ENCODE measurements at places on chromosomes 4 and X.

DNA sequence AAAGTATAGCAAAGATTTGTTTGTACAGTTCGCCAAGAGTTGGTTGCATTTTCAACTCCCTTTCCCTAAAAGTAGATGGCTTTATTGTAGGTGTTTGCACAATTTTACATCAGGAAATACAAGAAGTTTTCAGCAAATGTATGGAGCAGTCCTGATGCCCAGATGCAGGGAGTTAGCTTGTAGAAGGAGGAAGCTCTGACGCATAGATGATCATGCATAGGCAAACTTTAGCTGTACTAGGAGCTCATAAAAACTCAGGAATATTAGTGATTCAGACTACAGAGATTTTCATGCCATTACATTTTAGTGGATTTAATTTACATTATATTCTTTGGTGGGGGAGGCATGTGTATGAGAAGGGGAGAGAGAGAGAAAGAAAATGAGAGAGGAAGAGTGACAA lies 62.9 kb downstream of the TMPRSS11D start:
- no peak for DNase-seq

DNA sequence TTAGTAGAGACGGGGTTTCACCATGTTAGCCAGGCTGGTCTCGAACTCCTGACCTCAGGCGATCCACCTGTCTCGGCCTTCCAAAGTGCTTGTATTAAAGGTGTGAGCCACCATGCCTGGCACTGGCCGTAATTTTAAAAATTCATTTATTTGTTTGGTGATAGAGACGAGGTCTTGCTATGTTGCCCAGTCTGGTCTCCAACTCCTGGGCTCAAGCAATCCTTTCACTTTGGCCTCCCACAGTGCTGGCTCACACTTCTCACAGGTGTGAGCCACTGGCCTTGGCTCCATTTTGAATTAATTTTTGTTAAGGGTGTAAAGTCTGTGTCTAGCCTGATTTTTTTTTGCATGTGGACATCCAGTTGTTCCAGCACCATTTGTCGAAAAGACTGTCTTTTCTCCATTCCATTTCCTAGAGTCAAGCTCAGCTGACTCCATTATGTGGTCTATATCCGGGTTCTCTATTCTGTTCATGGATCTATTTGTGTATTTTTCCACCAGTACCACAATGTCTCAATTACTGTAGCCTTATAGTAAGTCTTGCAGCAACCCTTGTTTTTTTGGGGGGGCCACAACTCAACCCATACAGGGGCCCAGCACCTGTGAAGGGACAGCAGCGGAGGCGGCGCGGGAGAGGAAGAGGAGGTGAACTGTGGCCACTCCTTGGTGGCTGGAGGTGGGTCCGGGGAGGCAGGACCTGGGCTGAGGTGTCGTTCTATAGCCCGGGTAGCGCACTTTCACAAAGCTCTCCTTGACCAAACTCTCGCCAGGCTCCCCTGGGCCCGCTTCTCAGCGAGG lies 1.5 kb upstream of the NSD2 start:
- DNase-seq, result no peak

- DNase-seq, result no peak
Observed at GRCh38 chr4:38077791-38078489, 117.7 kb downstream of the PTTG2 start.

DNA sequence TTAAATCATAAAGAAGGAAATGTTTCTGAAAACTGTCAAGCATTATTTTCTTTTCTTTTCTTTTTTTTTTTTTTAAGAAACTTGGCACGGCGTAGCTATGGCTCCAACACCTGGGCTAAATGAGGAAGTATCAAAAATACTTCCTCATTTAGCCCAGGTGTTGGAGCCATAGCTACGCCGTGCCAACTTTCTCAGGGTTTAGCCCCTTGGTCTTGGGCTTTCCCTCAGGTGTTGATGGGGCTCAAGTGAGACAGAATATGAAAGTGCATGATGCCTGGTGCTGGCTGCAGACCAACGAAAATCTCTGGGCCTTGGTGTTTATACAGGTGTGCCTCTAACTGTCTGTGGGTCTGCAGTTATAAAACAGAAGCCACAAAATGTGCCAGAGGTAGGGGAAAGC lies 132.7 kb downstream of the ARHGAP24 start:
- no peak for DNase-seq

GRCh38 chr4:22512306-22512705 lies 3.6 kb downstream of the ADGRA3 start:
- DNase-seq, result no peak

DNA sequence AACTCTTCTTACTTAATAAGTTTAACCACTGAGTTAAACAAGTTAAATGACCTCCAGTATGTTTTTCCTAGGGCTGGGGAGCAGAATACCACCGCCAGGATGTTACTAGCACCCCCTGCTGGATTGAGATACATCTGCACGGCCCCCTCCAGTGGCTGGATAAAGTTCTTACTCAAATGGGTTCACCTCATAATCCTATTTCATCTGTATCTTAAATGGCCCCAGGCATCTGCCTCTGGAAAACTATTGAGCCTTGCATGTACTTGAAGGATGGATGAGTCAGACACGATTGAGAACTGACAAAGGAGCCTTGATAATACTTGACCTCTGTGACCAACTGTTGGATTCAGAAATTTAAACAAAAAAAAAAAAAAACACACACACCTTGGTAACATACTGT lies 61.5 kb upstream of the MMAA start:
- no peak for DNase-seq

- no peak for DNase-seq
Observed at GRCh38 chr4:169361756-169362155, 91.0 kb upstream of the SH3RF1 start.

DNA sequence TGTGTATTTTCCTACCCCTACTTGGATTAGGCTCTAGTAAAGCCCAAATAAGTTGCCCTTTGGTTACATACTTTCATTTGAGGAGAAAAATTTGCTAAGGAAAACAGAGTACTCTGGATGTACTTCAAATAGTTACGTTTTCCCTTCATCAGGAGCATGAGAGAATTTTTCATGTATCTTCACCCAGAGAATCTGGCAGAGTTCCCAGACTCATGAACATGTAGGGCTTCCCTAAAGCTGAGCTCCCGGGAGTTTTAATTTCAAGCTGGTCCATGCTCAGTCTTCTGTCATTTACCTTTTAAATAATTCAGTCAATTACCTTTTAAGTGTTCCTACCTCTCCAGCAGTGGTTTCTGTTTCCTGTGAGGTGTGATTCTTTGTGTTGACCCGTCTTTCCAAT lies 367.5 kb upstream of the GRID2 start:
- no peak for DNase-seq

GRCh38 chr4:106898621-106899230 lies 137.4 kb downstream of the DKK2 start:
- no peak for DNase-seq

DNA sequence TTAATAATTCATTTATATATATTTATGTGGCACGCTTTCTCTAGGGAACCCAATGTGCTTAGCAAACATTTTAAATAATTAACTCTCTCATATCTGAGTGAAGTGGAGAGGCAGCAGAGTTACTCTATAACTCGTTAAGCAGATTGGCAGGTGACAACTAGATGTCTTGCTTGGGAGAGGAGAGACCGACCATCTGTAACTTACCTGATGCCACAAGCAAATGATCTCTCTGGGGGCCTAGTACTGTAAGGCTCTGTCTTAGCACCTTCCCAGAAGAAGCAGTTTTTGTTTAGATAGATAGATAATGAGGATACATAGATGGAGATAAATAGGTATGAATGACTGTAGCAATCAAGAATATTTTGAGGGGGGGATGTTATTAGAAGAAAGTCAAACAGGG lies 11.9 kb upstream of the SEL1L3 start:
- no peak for DNase-seq

DNA sequence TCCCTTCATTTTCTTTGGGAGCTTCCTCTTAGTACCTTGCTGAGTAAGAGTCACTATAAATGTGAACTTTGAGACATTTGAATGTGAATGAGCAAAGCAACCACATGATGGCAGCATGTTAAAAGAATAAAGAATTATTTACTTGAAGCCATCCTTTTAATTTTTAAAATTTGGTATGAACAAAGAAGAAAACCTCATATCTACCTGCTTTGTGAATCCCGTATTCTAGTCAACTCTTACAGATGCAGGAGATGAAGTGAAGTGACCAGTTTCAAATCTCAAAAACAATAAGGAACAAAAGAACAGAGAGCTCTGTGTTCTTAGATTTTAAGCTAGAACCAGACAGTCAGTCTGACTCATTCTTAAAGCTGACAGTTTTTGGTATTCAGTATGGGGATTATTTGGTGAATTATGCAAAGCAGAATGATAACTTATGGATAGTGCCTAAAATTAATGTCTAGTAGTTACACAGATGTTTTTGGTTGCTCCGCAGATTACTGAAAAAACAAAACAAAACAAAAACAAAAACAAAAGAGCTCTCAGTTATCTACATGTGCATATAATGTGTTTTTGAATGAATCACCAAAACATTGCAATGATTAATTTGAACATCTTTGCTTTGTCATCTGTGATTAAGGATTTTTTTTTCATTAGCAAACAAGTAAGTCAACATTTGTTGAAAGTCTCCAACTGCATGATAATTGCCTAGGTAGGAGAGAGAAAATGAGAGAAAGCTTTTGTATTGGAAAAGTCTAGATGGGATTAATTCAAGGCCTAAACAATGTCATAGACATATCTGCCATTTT lies 48.2 kb upstream of the H2AZ1 start:
- peak; percentile 25 for DNase-seq

DNA sequence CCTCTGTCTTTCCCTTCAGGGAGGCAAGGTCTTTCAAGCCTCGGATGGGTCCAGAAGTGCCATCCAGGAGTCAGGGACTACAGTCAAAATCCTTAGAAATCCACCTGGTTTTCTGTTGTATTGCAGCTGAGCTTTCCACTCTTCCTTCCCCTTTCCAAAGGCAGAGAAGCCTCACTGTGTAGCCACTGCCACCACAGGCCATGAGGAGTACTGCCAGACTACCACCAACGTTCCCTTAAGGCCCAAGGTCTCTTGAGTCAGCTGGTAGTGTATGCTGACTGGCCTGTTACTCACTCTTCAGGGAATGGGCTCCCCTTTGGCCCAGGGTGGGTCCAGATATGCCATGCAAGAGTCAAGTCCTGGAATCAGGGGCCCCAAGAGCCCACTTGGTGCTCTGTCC lies 1454.1 kb downstream of the PCDH19 start:
- no peak for DNase-seq

DNA sequence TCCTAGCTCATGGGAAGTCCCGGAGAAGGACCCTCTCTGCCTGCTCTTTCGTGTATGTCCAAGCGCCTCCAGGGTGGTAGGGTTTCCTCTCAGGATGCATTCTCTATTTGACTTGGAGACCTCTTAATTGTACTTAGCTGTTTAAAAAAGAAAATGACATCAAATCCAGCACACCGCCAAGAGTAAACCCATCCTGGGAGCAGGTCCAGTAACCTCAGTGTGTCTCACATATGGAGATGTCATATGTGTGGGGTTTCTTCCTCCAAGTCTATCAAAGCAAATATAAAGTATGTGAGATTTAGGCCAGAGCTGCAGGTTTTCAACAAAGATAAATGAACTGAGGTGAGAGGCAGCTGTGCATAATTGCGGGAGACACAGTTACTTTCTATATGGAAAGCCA lies 209.4 kb upstream of the ANXA3 start:
- no peak for DNase-seq

Data from NCI-H1417 treated with DMSO at 0.1 percent for 48 hours (cell line).